NCI-H146 (cell line): ENCODE measurements at places on chromosomes 6 and 20.

DNA sequence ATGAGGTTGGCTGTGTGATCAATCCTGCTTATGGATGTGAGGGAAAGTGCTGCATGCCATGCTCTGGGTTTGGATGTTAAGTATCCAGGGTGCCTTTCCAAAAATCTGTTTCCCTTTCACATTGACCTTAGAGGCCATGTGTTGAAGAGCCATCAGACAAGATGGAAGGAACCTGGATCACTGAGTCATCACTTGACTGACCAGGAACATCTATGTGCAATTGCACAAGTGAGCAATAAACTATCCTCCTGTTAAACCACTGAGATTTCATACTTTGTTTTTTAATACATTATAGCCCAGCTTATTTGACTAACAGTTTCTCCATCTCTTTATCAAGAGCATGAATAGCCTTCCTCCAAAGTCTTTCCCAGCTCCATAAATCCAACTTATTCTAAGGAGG lies 17.8 kb upstream of the TMEM14A start:
- DNase-seq, result no peak

DNA sequence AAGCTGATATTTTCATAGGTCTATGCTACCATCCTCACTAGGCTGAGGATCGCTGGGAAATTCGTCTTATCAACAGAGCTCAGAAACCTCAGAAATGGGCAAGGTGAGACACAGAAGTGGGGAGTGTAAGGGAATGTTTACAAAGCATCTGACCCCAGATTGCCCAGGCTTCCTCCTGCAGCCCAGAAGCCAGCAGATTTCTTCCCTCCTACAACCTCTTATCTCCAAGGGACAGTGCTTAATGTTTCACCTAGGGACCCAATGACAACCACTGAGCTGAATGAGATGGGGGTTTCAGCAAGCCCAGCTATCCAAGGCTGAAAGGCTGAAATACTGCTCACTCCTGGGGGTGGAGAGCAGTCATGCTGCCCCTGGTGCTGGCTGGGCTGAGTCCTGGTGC lies 52.4 kb upstream of the TBC1D7 start:
- DNase-seq, result no peak

- DNase-seq, result peak; percentile 76
Measured at GRCh38 chr20:35953387-35954199, 709 bp downstream of the SCAND1 start.

GRCh38 chr6:167764713-167765479 lies 61.8 kb upstream of the AFDN start:
- no peak for DNase-seq

GRCh38 chr6:93447874-93448273 lies 28.5 kb upstream of the EPHA7 start:
- no peak for DNase-seq

- DNase-seq, result peak; percentile 88
Measured at GRCh38 chr6:159727717-159728445, 575 bp downstream of the WTAP start.

DNA sequence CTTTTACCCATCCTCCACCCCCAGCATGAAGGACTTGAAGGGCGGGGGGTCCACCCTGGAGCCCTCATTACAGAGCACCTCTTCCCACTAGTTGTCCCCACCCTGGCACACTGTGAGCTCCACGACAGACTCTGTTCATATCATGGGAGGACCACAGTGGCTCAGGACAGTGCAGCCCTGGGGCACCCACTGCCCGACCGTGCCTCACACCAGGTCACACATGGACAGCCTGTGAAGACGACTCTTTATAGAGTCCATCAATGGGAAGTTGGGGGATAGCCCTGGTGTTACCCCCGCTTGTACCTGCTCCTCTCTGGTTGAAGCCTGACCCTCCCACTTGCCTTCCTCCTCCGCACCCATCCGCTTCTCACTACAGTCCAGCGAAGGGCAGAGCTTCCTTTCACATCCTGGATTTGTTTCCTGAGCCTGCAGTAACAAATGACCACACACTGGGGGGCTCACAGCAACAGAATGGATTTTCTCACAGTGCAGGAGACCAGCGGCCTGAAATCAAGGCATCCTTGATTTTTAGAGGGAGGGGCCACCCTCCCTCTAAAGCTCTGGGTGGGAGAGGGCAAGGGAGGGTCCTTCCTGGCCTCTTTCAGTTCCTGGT lies 15.5 kb downstream of the ZNF831 start:
- no peak for DNase-seq

GRCh38 chr20:47066484-47067270 lies 172.0 kb downstream of the EYA2 start:
- peak; percentile 41 for DNase-seq

GRCh38 chr20:3452690-3453089 lies 18.1 kb upstream of the ATRN start:
- DNase-seq, result no peak

- DNase-seq, result no peak
Measured at GRCh38 chr20:10178727-10179313, 39.8 kb upstream of the SNAP25 start.

DNA sequence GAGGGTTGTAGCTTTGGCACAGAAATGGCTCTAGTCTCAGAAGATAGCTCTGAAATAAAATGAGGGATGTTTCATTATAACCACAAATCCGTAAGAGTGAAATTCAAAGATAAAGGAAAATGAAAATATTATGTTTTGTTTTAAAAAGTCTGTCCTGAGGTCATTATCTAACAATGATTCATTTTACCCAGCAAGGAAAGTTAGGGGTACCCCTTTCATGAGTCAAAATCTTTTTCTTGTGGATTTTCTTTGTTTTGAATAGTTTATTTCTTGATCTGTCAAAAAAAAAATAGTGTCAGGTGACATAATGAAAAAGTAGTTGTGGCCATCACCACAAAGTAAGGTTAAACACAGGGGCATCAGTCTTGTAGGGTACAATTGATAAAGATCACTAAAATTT lies 59.7 kb upstream of the MYB start:
- no peak for DNase-seq

- DNase-seq, result no peak
Measured at GRCh38 chr20:41147767-41148191, 10.4 kb downstream of the PLCG1 start.

DNA sequence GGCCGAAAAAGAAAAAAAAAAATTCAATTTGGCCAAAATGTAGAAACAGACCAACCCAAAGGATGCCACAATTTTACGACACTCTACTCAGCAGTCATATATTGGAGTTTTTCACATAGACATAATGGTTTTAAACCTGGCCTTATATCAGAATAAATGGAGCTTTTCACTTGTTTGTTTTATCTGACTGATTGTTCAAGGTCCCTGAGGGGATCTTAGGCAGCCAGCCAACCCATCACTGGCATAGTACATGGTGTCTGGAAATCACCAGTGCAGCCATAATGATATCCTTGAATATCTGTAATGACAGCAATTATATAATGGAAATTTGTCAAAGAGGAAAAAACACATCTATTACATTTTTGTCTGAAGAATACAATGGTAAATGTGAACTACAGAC lies 96.9 kb downstream of the PRSS35 start:
- DNase-seq, result peak; percentile 61

- peak; percentile 24 for DNase-seq
Measured at GRCh38 chr6:83429857-83430610, 817 bp downstream of the ME1 start.

DNA sequence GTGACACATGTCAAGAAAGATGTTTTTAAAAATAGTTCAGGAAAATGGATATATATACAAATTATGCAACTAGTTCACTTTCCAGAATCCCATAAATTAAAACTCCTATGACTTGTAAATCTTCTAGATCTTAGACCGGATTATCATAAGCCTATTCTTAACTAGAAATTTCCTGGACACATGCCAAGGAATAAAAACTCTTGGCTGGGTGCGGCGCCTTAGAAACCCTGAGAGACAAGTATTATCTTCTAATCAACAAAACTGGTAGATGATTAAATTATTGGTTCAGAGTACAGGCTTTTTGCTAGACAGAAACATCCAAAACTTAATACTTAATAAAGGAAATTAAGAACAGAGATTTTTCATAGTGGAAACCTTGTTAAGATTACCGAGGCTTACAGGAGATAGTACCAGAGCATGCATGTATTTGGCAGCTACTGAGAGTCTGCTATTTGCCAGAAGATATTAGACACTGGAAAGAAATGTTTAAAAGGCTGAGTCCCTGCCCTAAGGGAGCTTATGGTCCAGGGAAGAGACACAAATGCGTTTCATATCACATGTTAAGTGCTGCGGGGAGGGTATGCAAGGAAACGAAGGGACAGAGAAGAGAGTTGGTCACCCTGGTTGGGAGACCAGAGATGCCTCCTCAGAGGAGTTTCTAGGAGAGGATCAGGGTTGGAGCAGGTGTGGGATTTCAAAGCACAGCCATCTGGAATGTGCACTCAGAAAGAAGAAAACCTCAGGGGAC lies 46.5 kb upstream of the IFNGR1 start:
- no peak for DNase-seq

GRCh38 chr6:72535124-72535523 lies 86.7 kb upstream of the KCNQ5 start:
- DNase-seq, result no peak

DNA sequence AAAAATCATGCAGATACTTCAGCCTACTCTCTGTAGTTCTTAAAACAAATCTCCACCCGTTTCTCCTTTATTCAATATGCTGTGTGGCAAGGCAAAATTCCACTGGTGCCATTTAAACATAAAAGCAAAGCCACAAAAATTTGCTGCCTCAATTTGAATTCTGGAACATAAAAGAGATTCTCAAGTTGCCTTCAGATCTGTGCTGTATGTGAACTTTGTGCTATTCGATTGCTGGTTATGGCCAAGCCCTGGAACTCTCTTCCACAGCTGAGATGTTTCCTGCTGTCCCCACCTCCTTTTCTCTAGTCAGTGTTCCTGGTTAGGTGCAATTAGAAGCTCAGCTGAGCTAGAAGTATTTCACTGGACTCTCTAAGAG lies 395.3 kb upstream of the BTBD3 start:
- no peak for DNase-seq

DNA sequence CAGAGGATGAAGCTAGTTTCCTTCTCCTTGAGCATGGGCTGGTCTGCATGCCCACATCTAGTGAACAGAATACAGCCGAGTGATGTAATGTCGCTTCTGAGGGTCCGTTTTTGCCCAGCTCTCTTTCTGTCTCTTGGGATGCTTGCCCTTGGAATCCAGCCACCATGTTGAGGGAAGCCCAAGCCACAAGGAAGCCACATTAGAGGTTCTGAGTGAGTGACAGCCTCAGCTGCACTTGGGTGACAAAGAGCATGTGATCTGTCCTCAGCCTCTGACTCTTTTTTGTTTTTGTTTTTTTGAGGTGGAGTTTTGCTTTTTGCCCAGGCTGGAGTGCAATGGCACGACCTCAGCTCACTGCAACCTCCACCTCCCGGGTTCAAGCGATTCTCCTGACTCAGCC lies 100.6 kb upstream of the SALL4 start:
- no peak for DNase-seq

DNA sequence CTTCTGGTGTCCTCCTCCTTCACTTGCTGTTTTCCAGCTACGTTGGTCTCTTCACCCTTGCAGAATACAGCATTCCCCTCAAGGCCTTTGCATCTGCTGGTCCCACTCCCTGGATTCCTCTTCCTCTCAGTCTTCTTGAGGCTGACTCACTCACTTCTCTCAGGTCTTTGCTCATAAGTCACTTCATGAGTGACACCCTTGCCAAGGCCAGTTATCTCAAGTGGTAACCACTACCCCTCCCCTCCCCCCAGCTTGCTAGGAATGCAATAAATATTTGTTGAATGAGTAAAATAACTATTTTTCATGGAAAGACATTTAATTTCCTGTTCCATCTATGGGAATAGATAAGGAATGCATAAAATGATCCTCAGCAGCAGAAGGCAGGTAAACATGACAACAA lies 131.7 kb downstream of the PLCB4 start:
- DNase-seq, result no peak

DNA sequence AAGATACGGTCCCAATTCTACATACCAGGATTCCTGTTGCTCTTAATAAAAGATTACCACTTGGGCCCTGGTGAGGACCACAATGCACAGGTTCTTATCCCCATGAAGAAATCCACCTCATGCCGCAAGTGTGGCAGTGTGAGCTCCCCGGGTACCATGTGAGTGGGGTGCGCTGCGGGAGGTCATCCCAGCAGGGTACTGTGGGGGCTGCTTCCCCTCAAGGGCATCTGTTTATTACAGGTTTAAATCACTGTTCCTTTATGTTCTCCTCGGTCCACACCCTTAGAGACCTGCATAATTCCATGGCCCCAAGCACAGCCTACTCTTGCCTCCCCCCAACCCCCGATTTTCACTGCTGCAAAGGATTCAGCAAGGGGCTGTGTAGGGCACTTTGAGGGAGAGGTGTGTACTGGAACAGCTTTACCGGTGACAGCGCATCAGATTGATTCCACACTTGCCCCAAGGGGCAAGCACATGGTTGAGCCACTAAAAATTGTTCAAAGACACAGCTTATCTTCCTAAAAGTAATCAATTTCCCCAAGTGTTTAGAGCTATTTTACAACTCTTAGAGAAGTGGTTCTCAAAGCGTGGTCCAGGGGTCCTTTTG lies 6.2 kb downstream of the DIDO1 start:
- DNase-seq, result no peak

GRCh38 chr6:125346926-125347563 lies 45.3 kb upstream of the HDDC2 start:
- DNase-seq, result no peak

DNA sequence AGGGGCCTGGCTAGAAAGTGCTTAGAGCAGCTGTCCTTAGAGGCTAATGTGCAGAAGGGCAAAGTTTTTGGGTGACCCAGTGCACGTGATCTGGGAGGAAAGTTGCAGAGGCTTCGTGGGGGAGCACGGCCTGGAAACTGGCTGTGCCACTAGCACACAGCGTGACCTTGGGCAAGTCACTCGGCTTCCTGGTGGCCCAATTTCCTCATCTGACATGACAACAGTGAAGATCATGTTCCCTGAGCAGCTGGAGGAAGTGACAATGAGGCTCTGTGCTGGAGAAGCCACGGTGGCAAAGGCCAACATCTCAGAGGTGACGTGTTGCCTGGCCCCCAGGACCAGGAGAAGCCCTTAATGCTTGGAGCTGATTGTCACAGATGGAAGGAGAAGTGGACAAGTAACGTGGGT lies 99.5 kb downstream of the FOXC1 start:
- DNase-seq, result no peak

GRCh38 chr20:32289661-32290431 lies 12.4 kb downstream of the KIF3B start:
- DNase-seq, result peak; percentile 84

DNA sequence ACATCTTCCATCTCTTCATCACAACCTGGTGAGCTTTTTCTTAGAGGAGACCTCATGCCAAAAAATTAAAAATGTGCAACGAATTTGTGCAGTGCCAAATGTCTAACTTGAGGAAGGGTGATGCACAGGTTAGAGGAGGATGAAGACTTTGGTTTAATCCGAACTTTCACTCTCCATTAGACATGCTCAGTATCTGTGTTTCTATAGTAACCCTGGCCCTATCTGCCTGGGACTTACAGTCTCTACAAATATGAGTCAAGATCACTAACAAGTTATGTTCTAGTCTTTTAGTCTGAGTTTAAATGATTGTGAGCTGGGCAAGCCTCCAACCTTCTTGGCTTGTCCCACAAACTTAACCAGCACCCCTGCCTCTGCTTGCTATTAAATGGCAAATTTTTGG lies 377.0 kb downstream of the BMP2 start:
- no peak for DNase-seq

GRCh38 chr6:125140808-125141207 lies 12.8 kb upstream of the TPD52L1 start:
- DNase-seq, result no peak

GRCh38 chr6:139732451-139732850 lies 358.0 kb upstream of the CITED2 start:
- no peak for DNase-seq

- peak; percentile 26 for DNase-seq
Measured at GRCh38 chr6:114452785-114453401, 110.1 kb upstream of the HS3ST5 start.

GRCh38 chr6:150905769-150906168 lies 40.3 kb downstream of the MTHFD1L start:
- DNase-seq, result peak; percentile 11

- no peak for DNase-seq
Measured at GRCh38 chr6:85283436-85283835, 166.4 kb upstream of the NT5E start.
